CD8-positive, alpha-beta memory T cell (primary cell): ENCODE measurements at places on chromosomes 1 and 21. TPM values are rescaled to one million over a fixed set of nuclear protein-coding genes. Genes with fewer than 3 reads are reported as not detected.

- H3K4me1 ChIP-seq, result no peaks in the 10 kb centered on the region
- H3K36me3 ChIP-seq, result no peaks in the 10 kb centered on the region
- no peaks in the 10 kb centered on the region for H3K27me3 ChIP-seq
- no peak overlapping the region for H3K27ac ChIP-seq
Observed at GRCh38 chr1:89810302-89810701, 10.5 kb upstream of the LRRC8D start.

GRCh38 chr1:156662005-156662799 lies 15.0 kb downstream of the NES start:
- H3K36me3 ChIP-seq, result no peaks in the 10 kb centered on the region
- peaks cover 47% of the 10 kb centered on the region for H3K4me1 ChIP-seq
- no peak for DNase-seq
- H3K27ac ChIP-seq, result peak overlapping the region; percentile 80
- H3K4me3 ChIP-seq, result no peak overlapping the region

GRCh38 chr1:208223136-208223535 lies 21.0 kb downstream of the PLXNA2 start:
- H3K27me3 ChIP-seq, result no peaks in the 10 kb centered on the region
- DNase-seq, result no peak
- no peak overlapping the region for H3K27ac ChIP-seq
- peaks cover 7% of the 10 kb centered on the region for H3K4me1 ChIP-seq
- H3K36me3 ChIP-seq, result no peaks in the 10 kb centered on the region

DNA sequence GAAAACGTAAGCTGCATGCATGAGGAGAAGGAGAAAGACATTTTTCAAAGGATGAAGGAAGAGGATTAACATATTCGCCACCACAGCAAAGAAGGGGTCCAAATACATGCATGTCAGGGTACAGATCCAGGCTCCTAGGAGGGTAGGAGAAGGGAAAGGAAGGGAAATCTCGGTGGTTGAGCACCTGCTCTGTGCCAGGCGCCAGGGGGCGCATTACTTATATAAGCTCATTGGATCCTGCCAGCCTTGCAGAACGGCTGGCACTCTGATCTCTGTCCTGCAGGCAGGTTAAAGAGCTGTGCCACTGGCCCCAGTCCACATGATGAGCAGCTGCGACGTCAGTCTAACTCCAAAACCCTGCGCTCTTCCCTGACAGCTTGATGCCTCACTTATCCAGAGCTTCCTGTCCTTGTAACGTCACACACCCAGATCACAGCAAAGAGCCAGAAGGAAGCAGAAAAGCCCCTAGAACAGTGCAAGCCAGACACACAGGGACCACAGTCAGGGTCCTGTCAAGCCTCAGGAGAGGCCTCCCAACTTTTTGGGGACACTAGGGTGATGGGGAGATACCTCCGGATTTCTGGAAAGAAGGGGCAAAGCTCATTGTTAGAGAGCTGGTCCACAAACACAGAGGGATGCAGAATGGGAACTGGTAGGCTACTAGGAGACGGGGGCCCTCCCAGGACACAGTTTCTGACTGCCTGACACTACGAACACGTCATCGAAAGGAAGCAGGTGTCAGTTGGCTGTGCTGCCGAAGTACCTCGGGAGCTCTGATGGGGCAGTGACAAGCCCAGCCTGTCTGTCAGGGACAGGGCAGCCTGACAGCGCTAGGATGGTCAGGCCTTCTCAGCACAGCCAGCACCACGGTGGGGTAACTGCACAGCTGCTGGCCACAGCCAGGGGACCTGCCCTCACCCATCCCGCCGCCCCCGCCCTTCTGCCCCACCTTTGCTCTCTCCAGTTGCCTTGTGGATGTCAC lies 99.1 kb downstream of the BEND5 start:
- no peak overlapping the region for H3K4me3 ChIP-seq
- no peak for DNase-seq
- H3K27me3 ChIP-seq, result no peaks in the 10 kb centered on the region
- no peaks in the 10 kb centered on the region for H3K36me3 ChIP-seq
- H3K4me1 ChIP-seq, result no peaks in the 10 kb centered on the region

Gene SDC3
- 0.44 TPM for total RNA-seq

Gene HSPA6
- total RNA-seq, result 0.90 TPM

DNA sequence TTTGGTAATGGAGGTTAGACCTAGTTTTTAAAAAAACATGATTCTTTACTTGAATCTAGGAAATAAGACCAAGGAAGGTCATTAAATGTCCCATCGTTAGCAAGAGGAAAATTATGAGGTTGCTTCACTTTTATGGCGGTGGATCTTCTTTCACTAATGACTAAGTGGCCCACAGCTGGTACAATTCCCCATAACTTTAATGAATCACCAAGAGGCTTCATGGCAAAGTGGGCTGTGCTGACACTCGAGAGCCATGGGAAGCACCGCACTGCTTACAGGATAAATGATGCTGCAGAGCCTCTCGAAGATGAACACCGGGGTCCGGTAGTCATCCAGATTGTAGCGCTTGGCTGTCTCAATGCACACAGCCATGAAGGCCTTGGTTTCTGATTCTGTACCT lies 108.8 kb downstream of the UBR4 start:
- no peak overlapping the region for H3K27ac ChIP-seq
- H3K36me3 ChIP-seq, result peaks cover 88% of the 10 kb centered on the region
- DNase-seq, result no peak
- no peak overlapping the region for H3K4me3 ChIP-seq
- no peaks in the 10 kb centered on the region for H3K4me1 ChIP-seq

GRCh38 chr1:40944841-40945430 lies 34.6 kb upstream of the CTPS1 start:
- no peak for DNase-seq
- H3K4me1 ChIP-seq, result no peaks in the 10 kb centered on the region
- no peak overlapping the region for H3K27ac ChIP-seq
- no peaks in the 10 kb centered on the region for H3K27me3 ChIP-seq

GRCh38 chr21:37373539-37373938 lies 7.0 kb downstream of the DYRK1A start:
- H3K4me1 ChIP-seq, result peaks cover 87% of the 10 kb centered on the region
- H3K4me3 ChIP-seq, result no peak overlapping the region
- no peak for DNase-seq
- H3K27me3 ChIP-seq, result no peaks in the 10 kb centered on the region

Gene FCRL2
- total RNA-seq, result not detected

- no peak for DNase-seq
- no peaks in the 10 kb centered on the region for H3K36me3 ChIP-seq
- H3K27me3 ChIP-seq, result no peaks in the 10 kb centered on the region
- H3K27ac ChIP-seq, result no peak overlapping the region
- no peaks in the 10 kb centered on the region for H3K4me1 ChIP-seq
Observed at GRCh38 chr1:22592919-22593790, 29.9 kb downstream of the EPHA8 start.

DNA sequence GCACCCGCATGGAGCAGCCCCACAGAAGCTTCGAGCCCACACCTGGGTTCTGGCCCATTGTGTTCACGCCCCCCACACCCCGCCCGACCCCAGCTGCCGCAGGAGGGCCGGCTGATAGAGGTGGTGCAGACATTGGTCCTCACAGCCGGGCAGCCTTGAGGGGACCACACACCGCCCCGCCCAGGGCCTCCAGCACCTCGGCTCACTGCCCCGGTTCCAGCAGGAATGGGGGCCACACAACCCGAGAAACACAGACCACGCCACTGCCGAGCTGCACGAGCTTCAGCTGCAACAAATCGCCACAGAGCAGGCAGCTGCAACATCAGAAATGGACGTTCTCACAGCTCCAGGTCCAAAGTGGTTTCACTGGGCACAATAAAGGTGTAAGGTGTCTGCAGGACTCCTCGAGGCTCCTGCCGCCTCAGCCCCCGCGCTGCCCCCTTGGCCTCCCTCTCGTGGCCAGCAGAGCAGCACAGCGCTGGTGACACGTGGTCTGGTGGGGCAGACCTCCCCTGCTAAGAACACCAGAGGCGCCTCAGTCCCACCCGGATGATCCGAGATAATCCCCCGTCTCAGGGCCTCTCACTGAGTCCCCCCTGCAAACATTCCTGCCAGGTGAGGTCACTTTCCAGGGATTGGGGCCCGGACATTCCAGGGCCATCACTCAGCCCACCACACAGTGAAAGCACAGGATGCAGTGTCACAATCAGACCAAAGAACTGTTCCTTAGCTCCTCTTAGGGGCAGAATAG lies 62.3 kb upstream of the ADARB1 start:
- no peaks in the 10 kb centered on the region for H3K36me3 ChIP-seq
- DNase-seq, result no peak
- no peaks in the 10 kb centered on the region for H3K4me1 ChIP-seq
- peaks cover 1% of the 10 kb centered on the region for H3K27me3 ChIP-seq
- H3K27ac ChIP-seq, result no peak overlapping the region

- peak; percentile 69 for DNase-seq
- H3K36me3 ChIP-seq, result no peaks in the 10 kb centered on the region
- no peaks in the 10 kb centered on the region for H3K27me3 ChIP-seq
Observed at GRCh38 chr21:42200906-42201614, 17.9 kb upstream of the ABCG1 start.

Gene LCE6A
- total RNA-seq, result not detected

Gene LGALS8
- 48.9 TPM for total RNA-seq

- no peaks in the 10 kb centered on the region for H3K27me3 ChIP-seq
- no peak overlapping the region for H3K4me3 ChIP-seq
- no peak for DNase-seq
- H3K4me1 ChIP-seq, result no peaks in the 10 kb centered on the region
- H3K36me3 ChIP-seq, result no peaks in the 10 kb centered on the region
Observed at GRCh38 chr1:201766131-201766866, 62.7 kb upstream of the IPO9 start.

Gene S100A9
- total RNA-seq, result 2.3 TPM

Gene GCSAML
- total RNA-seq, result 0.20 TPM

DNA sequence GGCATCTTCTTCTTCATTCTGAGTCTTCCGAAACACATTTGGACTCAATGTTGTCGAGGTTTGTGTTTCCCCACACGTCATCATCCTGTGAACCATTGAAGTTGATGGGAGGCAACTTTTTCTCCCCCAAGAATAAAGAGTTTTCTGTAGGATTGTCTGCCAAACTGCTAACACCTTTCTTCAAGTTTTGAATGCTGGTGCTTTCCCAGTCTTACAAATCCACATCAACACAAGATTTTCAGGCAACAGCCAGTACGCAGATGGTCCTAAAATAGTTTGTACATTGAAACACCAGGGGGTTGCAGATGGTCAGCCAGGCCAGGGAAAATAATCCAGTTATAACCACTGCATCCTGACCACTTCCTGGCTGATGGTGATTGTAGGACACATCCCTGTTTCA lies 187.9 kb downstream of the DISC1 start:
- H3K27ac ChIP-seq, result no peak overlapping the region
- no peaks in the 10 kb centered on the region for H3K36me3 ChIP-seq
- DNase-seq, result no peak
- no peak overlapping the region for H3K4me3 ChIP-seq
- no peaks in the 10 kb centered on the region for H3K27me3 ChIP-seq
- H3K4me1 ChIP-seq, result no peaks in the 10 kb centered on the region

- H3K27ac ChIP-seq, result no peak overlapping the region
- H3K4me1 ChIP-seq, result no peaks in the 10 kb centered on the region
- H3K36me3 ChIP-seq, result no peaks in the 10 kb centered on the region
- H3K27me3 ChIP-seq, result no peaks in the 10 kb centered on the region
- DNase-seq, result no peak
Observed at GRCh38 chr21:15309721-15310120, 244.9 kb upstream of the NRIP1 start.

Gene FMO4
- total RNA-seq, result 1.7 TPM

Gene CORT
- 0.71 TPM for total RNA-seq

- H3K4me1 ChIP-seq, result no peaks in the 10 kb centered on the region
- H3K27ac ChIP-seq, result no peak overlapping the region
- no peak overlapping the region for H3K4me3 ChIP-seq
- no peak for DNase-seq
- H3K36me3 ChIP-seq, result no peaks in the 10 kb centered on the region
- H3K27me3 ChIP-seq, result no peaks in the 10 kb centered on the region
Observed at GRCh38 chr1:51154776-51155175, 52.7 kb downstream of the C1orf185 start.

DNA sequence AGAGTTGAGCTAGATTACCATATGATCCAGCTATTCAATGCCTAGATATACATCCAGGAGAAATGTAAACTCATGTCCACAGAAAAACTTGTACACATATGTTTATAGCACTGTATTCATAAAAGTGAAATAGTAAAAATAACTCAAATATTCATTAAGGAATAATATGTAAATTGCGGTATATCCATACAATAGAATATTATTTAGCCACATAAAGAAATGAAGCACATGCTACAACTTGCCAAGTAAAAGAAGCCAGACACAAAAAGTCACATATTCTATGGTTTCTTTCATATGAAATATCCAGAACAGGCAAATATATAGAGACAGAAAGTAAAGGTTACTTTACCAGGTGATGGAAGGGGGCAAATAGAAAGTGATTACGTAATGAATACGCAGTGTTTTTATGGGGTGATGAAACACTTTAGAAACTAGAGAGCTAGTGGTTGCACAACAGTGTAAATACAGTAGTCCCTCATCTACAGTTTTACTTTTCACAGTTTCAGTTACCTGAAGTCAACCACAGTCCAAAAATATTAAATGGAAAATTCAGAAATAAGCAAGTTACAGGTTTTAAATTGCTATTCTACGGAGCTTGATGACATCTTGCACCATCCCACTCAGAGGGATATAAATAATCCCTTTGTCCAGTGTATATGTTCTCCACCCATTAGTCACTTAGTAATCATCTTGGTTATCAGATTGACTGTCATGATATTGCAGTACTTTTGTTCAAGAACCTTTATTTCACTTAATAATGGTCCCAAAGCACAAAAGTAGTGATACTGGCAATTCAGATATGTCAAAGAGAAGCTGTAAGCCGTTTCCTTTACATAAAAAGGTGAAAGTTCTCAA lies 62.3 kb downstream of the ZNF644 start:
- no peak for DNase-seq
- no peak overlapping the region for H3K4me3 ChIP-seq
- H3K4me1 ChIP-seq, result no peaks in the 10 kb centered on the region
- no peaks in the 10 kb centered on the region for H3K36me3 ChIP-seq

DNA sequence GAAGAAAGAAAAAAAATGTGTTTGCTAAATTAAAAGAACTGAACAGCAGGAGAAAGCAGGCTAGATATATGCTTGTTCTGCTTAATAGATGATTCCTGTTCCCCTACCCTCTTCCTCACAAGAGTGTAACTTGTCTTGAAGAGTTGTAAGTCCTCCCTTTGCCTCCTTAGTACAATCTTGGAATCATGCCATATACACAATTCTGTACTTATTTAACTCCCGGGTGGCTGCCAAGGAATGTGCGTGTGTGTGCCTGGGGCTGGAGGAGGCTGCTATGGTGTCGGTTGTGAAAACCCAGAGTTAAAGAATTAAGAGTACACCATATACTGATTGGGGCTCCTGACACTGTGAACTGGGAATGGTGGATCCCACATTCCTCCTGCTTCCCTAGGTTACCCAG lies 194.2 kb downstream of the SIPA1L2 start:
- H3K4me3 ChIP-seq, result no peak overlapping the region
- H3K27ac ChIP-seq, result no peak overlapping the region
- H3K4me1 ChIP-seq, result no peaks in the 10 kb centered on the region
- no peak for DNase-seq
- H3K36me3 ChIP-seq, result no peaks in the 10 kb centered on the region
